Right cardiac atrium (tissue), 5 donors: ENCODE measurements at places on chromosomes 7 and 10. TPM values are rescaled to one million over a fixed set of nuclear protein-coding genes. Genes with fewer than 3 reads are reported as not detected.

DNA sequence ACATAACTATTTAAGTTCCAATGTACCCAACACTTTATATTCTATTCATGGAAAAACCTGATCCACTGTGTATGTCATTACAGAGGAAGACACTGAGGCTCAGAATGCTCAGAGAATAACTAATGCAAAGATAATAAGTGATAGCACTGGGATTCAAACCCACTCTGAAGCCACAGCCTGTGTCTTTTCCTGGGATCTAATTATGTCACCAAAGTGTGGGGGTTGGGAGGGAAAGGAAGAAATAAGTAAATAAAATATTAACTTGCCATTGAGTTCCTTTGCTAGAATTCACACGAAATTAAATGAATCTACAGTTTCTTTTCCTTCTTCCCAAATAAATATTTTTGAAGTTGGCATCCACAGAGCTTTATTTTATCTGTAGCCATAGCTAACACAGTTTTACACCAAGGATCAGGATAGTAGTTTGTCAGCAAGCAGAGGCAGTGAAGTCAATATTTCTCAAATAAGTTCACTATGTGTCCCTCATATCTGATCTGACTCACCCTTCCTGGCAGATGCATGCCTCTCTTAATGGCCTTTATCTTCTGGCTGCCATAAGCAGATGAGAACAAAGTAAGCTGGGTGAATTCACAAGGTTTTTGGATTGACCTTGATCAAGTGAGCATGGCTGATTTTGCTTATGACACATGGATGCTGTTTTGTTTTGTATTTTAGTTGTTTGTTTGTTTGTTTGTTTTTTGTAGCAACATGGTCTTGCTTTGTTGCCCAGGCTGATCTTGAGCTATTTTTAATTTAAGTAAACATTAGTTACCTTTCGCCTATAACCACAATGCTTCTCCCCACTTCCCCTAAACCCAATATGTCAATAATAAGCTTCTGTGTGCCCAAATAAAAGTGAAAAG is 6.3 kb downstream of the RAPGEF5 start:
- DNase-seq = peak; percentile 20

GRCh38 chr7:95976369-95977060 is 204.2 kb downstream of the DYNC1I1 start:
- no peak for DNase-seq

DNA sequence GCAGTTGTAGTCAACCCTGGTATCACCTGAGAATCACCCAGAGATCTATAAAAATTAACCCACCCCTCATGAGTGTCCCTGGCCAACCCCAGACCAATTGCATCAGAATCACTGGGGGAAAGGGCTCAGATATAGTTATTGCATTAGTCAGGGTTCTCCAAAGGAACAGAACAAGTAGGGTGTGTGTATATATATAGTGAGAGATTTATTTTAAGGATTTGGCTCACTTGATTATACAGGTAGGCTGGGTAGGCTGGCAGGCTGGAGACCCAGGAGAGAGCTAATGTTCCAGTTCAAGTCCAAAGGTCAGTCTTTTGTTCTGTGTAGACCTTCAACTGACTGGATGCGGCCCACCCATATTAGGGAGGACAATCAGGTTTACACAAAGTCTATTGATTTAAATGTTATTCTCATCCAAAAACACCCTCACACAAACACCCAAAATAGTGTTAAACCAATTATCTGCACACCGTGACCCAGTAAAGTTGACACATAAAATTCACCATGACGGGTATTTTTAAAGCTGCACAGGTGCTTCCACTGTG is 372.9 kb upstream of the NFE2L3 start:
- no peak for DNase-seq

- no peak for DNase-seq
These were observed 48.8 kb upstream of the SMNDC1 start for GRCh38 chr10:110353244-110354119.

SLC13A1 gene
- polyA plus RNA-seq = not detected

RUFY2 gene
- polyA plus RNA-seq = 4.6 TPM

DNA sequence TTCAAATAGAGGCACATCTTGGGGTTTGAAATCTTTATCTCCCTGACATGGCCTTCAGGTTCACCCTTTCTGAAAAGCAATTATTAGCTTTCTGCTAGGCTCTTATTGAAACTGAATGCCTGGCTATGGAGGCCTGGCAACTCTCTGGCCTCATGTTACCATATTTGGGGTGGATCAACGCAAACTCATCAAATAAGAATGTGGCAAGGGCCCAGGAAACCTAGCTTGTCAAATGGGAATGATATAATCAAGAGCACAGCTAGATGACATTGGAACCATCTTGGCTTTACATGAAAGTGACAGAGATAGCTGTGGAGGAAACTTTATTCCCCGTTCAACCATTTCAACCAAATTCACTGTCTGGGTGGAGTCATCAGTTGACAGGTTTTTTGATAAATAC is 202.8 kb upstream of the SMIM30 start:
- DNase-seq = no peak

- DNase-seq = no peak
These were observed 179.9 kb upstream of the MBL2 start for GRCh38 chr10:52952391-52953055.

- peak; percentile 55 for DNase-seq
These were observed 86.2 kb upstream of the DYNC1I1 start for GRCh38 chr7:95686109-95686508.

DNA sequence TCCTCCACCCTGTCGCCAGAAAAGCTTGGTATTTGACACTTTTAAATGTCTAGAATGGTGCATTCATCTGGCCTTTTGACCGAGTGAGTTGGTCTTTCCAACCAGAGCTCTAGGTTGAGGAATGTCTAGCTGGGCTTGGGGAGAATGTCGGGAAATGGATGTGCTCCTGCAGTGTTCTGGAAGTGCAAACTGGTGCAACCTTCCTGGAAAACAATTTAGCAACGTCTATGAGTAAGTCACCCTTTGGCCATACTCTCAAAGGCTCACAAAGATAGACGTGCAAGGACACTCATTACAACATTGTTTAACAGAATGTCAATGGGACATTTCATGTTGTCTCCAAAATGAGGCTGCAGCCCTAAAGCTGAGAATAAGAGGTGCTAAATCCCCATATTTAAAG is 12.2 kb upstream of the NMT2 start:
- no peak for DNase-seq

CYP3A4 gene
- 0.16 TPM for polyA plus RNA-seq

GRCh38 chr10:124175701-124176348 is 82.4 kb upstream of the CHST15 start:
- DNase-seq = no peak

DNA sequence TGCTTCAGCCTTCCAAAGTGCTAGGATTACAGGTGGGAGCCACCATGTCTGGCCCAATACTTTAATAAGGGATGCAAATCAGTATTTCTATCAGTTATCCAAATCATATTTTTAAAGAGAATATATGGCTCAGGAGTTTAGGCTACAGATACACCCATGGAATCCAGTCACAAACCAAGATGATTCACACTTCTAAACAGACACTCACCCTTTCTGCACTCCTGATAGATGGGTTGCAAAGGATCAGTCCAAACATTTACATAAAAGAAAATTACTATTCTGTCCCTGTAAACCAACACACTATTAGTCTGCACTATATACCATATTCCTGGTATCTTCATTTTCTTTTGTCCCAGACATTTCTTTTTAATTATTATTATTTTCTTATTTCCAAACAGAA is 2.2 kb downstream of the MORN4 start:
- no peak for DNase-seq

DNA sequence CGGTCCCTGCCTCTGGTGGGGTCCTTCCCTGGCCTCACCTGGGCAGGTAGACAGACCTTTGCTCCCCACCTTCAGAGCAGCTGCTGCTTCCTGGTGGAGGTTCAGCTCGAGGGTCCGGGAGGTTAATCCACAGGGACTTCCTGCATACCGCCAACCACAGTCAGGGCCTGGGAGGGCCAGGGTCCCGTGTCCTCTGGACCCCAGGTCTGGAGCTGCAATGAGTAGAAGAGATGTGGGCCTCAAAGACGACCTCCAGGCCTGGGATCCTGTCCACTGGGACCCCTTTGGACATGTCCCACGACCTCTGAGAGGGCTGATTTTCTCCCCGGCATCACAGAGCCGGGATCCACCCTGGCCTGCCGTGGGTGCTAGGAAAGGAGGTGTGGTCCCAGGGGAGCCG is 223.3 kb upstream of the TCERG1L start:
- DNase-seq = no peak

PLPP4 gene
- 0.09 TPM for polyA plus RNA-seq

- peak; percentile 83 for DNase-seq
These were observed 734 bp downstream of the CHST3 start for GRCh38 chr10:71964743-71965515.

DNA sequence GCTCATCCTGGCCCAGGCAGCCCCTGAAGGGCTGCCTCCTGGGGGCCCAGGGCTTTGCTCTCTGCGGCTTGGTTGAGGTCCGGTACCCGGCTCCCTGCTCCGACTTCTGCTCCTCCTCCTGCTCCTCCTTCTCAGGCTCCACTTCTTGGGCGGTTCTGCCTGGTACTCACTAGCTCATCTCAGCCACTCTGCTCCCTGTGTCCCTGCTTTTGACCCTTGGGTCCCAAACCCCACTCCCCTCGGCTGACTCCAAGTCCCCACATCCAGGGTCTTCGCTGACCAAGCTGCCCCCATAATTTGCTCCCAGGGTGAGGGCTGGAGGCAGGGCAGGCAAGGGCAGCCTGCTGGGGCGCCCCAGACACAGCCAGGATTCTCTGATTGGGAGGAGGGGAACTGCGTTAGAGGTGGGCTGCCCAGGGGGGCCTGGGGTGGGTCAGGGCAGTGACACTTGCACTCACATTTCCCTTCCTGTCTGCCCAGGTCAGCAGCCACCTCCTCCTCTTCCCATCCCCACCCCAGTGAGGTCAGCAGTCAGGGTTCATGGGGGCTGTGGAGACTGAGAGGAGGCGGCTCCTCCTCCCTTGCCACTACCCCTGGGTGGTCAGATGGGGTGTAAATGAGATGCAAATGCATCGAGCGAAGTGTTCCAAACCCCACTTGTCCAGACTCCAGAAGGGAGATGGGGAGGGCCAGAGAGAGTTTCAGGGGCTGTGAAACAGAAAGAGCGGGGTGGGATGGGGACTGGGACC is 2.2 kb downstream of the SMARCD3 start:
- no peak for DNase-seq

GRCh38 chr10:22704942-22705341 is 9.4 kb downstream of the PIP4K2A start:
- DNase-seq = no peak

MOGAT3 gene
- polyA plus RNA-seq = not detected

DNA sequence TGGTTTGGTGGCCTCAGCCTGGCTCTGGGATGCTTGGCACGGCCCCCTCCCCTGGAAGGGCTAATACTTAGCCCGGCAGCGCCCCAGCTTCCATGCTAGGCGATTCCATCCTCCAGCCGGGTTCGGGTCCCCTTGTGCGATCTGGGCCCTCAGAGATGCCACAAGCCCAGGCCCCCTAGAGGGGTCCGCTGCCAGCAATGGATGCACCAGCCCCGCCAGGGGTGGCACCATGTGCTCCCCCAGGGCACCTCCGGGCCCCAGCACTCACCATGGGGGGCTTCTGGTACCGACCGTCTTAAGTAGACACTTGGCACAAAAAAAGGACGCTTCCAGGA is 125.7 kb upstream of the KCTD7 start:
- no peak for DNase-seq

LDB3 gene
- 1,223 TPM for polyA plus RNA-seq

- DNase-seq = no peak
These were observed 987.3 kb downstream of the GRID1 start for GRCh38 chr10:85379338-85379737.

ACSL5 gene
- polyA plus RNA-seq = 7.2 TPM

NOLC1 gene
- 18.4 TPM for polyA plus RNA-seq

DNA sequence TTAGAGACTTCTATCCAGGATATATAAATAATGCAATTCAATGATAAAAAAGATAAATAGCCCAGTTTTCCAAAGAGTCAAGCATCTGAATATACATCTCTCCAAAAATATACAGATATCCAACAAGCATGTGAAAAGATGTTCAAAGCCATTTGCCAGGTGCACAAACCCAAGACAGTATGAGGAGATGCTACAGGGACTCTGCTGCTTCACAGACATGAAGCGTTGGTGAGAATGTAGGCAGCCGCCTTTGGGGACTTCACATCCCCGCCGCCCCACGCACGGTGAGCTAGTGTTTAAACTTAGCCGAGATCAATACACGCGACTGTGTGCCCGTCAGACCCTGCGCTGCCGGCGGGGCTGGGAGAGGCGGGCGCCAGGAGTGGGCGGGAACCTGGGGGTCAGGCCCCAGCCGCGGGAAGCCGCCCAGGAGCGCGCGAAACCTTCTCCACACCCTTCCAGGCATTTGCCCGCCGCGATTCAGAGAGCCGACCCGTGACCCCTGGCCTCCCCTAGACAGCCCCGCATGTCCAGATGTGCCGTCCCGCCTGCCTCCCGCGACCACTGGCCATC is 927 bp upstream of the ALOX5 start:
- DNase-seq = peak; percentile 35

- peak; percentile 42 for DNase-seq
These were observed at the start of gene SEMA3A for GRCh38 chr7:84194484-84195271. Gene SEMA3A (minus strand): TSS chr7:84194789. CDS start chr7:84194586, 203 bp downstream.

DNA sequence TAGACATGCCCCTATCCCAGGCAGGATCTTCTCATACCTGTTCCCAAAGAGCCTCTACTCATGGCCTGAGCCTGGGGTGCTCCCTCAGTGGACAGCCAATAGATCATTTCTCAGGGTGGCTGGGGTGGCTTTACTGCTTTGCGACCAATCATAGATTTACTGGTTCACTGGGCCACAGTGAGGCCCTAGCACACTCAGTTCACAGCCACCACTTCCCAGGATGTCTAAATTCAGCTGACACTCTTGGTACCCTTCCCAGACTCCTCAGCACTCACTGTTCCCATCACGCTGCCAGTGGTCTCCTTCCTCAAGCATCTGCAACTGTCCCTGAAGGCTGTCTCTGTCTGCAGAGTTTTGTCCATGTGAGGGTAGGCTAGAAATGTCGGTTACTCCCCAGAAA is 50.6 kb downstream of the ARHGAP22 start:
- no peak for DNase-seq

DNA sequence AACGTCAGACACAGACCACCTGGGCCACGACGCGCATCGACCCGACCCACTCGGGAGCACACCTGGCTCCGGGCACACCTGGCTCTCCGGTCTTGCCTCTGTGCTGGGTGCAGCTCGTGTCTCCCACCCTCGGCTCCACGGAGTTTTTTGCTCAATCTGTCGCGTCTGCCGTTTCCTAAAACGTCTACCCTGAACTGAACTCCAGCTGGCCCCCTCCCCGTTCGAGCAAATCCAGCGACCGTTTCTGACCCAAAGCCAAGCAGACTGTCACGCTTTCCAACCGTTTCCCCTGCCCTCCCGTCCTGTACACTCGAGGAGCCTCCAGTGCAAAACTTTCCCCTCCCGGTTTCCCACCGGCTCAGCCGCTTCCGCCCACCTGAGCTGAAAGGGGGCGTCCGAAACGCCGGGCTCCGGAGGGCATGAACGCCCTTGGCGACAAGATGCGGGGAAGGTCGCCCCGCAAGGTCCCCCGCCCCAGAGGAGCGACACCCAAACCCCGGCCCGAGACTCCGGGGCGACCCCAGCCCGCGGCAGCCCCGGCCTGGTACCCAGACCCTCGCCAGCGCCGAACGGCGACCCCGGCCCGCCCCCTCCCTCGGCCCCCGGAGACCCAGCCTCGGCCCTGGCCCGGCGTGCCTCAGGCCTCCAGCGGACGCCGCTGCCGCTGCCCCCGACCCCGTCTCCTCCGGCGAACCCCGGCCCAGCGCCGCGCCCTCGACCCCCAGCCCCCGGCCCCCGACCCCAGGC is 557 bp downstream of the CYTH3 start:
- DNase-seq = peak; percentile 68

- DNase-seq = no peak
These were observed 30.3 kb upstream of the CDK1 start for GRCh38 chr10:60747817-60748469.

NRP1 gene
- polyA plus RNA-seq = 37.7 TPM

PHYHIPL gene
- 0.34 TPM for polyA plus RNA-seq

STK31 gene
- polyA plus RNA-seq = 0.09 TPM
